ENCODE measurements at places on chromosomes 5 and 9.

- no peak for DNase-seq
Measured at GRCh38 chr5:74034733-74035132, 408.7 kb downstream of the ARHGEF28 start.

GRCh38 chr5:51746023-51746422, 362.8 kb downstream of the ISL1 start:
- no peak for DNase-seq

DNA sequence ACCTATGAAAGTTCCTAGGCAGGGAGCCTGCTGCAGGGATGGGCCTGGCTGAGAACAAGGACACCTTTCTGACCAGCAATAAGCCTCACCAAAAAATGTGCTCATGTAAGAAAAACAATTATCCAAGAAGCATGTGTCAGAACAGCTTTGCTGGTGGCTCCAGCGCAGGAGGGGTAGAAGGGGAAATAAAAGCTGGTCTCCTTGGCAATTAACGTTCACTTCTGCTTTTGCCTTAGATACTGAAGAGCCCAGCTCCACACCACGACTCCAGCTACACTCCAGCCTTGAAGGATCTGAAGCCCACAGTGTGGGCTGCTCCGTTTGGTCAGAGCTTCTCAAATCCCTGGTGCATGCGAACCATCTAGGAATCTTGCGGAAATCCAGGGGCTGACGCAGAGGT, 107.6 kb upstream of the PHYKPL start:
- no peak for DNase-seq

DNA sequence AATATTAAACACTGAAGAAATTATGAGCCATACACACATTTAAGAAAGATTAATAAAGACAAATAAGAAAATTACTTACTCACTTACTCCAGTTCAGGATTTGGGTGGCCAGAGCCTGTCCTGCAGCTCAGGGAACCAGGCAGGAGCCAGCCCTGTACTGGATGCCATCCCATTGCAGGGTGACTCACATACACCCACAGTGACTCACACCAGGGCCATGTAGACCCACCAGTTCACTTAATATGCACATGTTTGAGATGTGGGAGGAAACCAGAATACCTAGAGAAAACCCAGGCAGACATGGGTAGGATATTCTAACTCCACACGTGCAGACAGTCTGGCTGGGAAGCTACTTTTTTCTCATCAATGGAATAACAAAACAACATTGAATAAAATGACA, 49.6 kb upstream of the ADRB2 start:
- no peak for DNase-seq

DNA sequence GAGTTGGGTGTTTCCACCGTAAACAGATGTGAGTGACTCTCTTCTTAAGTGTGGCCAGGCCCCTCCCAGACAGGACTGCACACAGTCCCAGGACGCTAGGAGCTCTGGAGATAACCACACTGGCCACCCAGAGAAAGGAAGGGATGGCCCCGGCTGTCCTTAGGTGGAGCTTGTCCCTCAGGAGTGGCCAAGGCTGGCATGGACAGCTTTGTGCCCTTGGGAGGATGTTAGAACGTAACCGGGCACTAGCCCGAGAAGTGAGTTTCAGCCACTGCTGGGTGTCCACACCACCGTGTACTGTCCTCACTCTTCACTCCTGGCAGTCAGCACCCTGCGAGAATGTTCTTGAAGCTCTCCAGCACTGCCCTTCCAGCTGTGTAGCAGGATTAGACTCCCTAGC, 35.8 kb upstream of the FCN2 start:
- no peak for DNase-seq

GRCh38 chr5:133415906-133416305, 196.4 kb downstream of the FSTL4 start:
- no peak for DNase-seq

DNA sequence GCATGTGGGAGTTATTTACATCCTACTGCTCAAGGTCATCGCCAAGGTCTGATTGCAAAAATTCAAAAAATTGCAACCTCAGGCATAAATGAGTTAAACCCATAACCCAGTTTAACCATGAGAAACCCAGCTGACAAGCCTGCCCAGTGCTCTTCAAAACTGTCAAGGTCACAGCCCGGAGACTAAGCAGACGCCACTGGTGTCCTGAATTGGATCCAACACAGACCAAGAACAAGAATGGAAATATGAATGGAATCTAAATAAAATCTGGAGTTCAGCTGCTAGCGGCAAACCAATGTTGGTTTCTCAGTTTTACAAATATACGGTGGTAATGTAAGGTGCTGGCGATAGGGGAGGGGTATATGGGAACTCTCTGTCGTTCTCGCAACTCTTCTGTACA, 201.5 kb upstream of the MVB12B start:
- no peak for DNase-seq

GRCh38 chr5:88785746-88786565, 97.0 kb downstream of the MEF2C start:
- DNase-seq = no peak

GRCh38 chr9:127568971-127569885, 42.8 kb upstream of the STXBP1 start:
- peak; percentile 78 for DNase-seq

DNA sequence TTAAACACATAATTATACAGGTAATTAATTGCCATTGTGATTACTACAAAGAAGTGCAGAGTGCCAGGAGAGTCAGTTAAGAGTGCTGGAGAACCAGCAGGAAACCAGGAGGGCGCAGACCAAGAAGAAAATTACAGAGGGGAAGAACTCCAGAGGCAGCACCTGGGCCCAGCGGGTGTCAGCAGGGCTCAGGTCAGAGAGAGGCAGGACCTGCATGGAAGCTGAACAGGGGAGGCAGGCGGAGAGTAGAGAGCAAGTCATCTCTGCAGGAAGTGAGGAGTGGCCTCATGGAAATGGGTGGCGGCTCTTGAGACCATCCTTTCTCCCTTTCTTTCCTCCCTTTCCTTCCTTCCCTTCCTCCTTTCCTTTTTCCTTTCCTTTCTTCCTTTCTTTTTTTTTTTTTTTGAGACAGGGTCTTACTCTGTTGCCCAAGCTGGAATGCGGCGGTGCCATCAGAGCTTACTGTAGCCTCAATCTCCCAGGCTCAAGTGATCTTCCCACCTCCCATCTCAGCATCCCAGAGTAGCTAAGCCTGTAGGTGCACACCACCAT, 4.0 kb upstream of the ZBTB34 start:
- no peak for DNase-seq

- DNase-seq = no peak
Measured at GRCh38 chr5:133825631-133826289, 142.7 kb downstream of the C5orf15 start.

DNA sequence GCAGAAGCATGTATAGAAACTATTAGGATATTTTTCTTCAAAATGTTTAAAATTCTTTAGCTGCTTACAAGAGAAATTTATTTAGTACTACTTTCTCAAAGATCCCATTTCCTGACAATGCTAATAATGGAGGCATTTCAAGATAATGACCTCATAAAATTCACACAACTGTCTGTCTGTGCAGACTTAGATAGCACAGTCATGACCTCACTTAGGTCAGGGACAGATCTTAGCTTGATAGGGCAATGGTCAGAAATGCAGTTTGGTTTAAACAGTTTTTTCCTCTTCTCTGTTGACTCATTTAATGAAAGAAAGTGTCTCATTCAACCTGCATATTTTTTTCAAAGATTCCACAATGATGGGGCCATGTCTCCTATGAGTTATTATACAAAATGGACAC, 128.4 kb downstream of the GRIA1 start:
- DNase-seq = no peak

DNA sequence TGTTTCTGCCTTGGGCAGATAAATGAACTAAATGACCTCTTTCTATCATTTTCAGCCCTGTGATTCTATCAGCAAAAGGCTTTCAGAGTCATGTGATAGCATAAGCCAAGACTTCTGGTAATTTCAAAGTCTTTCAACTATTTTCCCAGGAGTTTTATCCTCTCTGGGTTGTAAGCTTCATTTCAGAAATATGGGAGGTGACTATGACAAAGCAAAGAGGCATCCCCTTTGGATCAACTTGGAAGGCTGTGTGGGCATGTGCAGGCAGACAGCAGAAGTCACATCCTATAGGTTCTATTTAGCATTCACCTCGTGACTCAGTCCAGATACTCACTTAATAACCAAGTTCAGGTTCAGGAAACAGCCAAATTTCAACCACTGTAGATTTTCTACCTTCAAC, 149.0 kb upstream of the FST start:
- no peak for DNase-seq

DNA sequence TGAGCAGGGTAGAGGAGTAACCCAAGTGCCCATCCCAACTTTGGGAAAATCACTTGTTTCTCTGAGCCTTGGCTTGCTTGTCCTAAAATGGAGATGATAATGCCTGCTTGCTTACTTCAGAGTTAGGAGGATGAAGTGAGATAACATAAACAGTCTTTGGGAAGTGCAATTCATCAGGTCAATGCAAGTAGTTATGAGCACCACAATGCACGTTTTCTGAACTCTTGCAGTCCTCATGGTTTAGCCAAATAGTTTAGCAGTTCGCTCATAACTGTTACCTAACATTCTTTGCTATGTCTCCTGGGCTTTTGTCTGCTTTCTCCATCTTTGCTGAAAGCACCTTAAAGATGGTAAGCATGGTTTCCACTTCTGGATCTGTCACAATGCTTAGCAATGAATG, 270.0 kb downstream of the ADAMTSL1 start:
- DNase-seq = no peak

GRCh38 chr5:182126-182525, 9.2 kb upstream of the LRRC14B start:
- no peak for DNase-seq

- no peak for DNase-seq
Measured at GRCh38 chr9:129483415-129484351, 137.2 kb downstream of the C9orf50 start.

GRCh38 chr5:120053841-120054240, 410.3 kb upstream of the PRR16 start:
- no peak for DNase-seq

GRCh38 chr9:16138561-16139491, 586.0 kb downstream of the CCDC171 start:
- DNase-seq = no peak

GRCh38 chr9:20854444-20854843, 170.4 kb downstream of the FOCAD start:
- no peak for DNase-seq

DNA sequence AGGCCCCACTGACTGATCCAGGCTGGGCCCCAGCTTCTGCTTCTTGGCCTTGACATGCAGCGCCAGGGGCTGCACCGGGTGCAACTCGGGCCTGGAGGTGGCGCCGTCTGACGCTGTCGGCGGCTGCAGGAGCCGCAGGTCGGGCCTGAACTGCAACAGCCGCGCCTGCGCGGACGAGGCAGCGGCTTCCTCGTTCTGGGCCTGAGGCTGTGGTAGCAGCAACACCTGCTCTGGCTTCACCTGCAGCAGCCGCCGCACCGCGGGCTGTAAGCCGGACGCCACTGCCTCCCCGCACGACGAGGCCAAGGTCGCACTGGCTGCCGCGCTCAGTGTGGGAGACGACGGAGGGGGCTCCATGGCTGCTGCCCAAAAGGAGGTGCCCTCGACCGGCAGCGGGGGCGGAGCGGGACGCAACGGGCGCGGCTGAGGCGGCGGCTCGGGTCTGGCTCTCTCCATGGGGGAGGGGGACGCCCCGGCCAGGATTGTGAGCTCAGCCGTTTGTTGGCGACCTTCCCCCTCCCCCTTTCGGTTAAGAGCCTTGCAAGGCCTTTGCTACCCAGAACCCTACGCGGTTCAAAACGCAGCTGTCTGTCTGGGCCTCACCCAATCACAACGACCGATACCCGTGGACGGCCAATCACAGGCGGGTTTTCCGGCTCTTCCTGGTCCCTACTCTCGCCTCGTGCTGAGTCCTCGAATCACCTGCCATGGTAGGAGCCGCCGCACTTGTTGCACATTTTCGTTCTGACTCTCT, 438 bp downstream of the SOX30 start:
- DNase-seq = peak; percentile 77

GRCh38 chr5:163642904-163643303, 137.5 kb downstream of the MAT2B start:
- no peak for DNase-seq

GRCh38 chr5:39270225-39270848, 51.0 kb upstream of the FYB1 start:
- DNase-seq = no peak

- no peak for DNase-seq
Measured at GRCh38 chr5:150374651-150375050, 17.2 kb downstream of the TCOF1 start.

GRCh38 chr5:54965806-54966205, 19.6 kb downstream of the ESM1 start:
- DNase-seq = no peak

GRCh38 chr5:160750938-160751657, 100.9 kb downstream of the ATP10B start:
- no peak for DNase-seq

- peak; percentile 5 for DNase-seq
Measured at GRCh38 chr5:126544087-126544740, 50.8 kb downstream of the ALDH7A1 start.

GRCh38 chr5:170597872-170598271, 94.1 kb downstream of the KCNIP1 start:
- no peak for DNase-seq

GRCh38 chr5:122586351-122586750, 188.5 kb upstream of the SNX2 start:
- DNase-seq = no peak

DNA sequence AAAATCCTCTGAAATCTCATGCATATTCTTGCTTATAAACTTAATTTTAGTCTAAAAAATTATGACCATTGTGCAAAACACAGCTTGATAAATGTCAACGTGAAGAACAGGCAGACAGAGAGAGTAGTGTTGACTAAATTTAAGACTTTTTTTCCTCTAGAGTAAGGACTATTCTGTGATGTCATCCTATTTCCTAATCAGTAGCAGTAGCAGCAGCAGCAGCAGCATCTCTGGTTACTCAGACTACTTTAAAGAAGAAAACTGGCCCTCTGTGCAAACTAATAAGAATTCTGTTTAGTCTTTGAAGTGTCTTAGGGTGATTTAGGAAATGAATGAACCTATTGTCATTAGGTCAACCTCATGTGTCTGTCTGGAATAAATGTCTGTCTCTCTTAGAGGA, 403.0 kb downstream of the HINT1 start:
- DNase-seq = no peak

All from stimulated activated CD4-positive, alpha-beta T cell treated with anti-CD3 and anti-CD28 coated beads, Interleukin-12 subunit alpha, Interleukin-12 subunit beta, amount 100 ng/mL, for 4 hours (primary cell).